ENCODE measurements at places on chromosomes 1 and 21. TPM values are rescaled to one million over a fixed set of nuclear protein-coding genes. Genes with fewer than 3 reads are reported as not detected.

HFM1 gene
- total RNA-seq = 0.05 TPM

GCSAML gene
- not detected for total RNA-seq

ITLN2 gene
- not detected for total RNA-seq

ADGRB2 gene
- total RNA-seq = 6.9 TPM

RAB3B gene
- total RNA-seq = 0.15 TPM

TAF13 gene
- 48.9 TPM for total RNA-seq

ERICH3 gene
- total RNA-seq = not detected

C4BPB gene
- not detected for total RNA-seq

TTC39A gene
- not detected for total RNA-seq

KIF17 gene
- total RNA-seq = 0.44 TPM

NUP210L gene
- total RNA-seq = not detected

ABCG1 gene
- 0.29 TPM for total RNA-seq

TFAP2E gene
- not detected for total RNA-seq

TMPRSS15 gene
- total RNA-seq = not detected

CELA2A gene
- total RNA-seq = not detected

TARBP1 gene
- total RNA-seq = 12.9 TPM

KPRP gene
- total RNA-seq = not detected

GJC2 gene
- 0.37 TPM for total RNA-seq

KCNJ9 gene
- not detected for total RNA-seq

All from cardiac ventricle fibroblast (primary cell).